Ascending aorta (tissue), 2 donors: ENCODE measurements at places on chromosomes 12 and 14. TPM values are rescaled to one million over a fixed set of nuclear protein-coding genes. Genes with fewer than 3 reads are reported as not detected.

Gene MYH6
- not detected for total RNA-seq

Gene SDR9C7
- total RNA-seq = not detected

Gene RFX4
- not detected for total RNA-seq

Gene NRXN3
- total RNA-seq = 21.0 TPM

Gene ACRBP
- total RNA-seq = 10.6 TPM

DNA sequence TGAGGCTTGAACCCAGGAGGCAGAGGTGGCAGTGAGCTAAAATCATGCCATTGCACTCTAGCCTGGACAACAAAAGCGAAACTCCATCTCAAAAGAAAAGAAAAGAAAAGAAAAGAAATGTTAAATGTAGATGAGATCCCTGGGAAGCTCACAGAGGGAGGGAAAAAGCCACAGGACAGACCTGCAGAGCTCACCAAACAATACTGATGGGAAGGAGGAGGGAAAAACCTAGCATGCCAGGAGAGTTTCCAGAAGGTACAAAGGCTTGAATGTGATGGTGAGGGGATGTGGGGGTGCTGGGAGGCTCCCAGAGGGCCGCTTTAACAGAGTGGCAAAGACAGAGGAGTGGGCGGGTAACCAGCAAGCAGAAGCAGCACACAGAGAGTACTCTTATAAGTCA is 72.3 kb downstream of the PTPN21 start:
- no peak for DNase-seq
- H3K4me1 ChIP-seq = no peaks in the 10 kb centered on the region
- no peak overlapping the region for H3K4me3 ChIP-seq

DNA sequence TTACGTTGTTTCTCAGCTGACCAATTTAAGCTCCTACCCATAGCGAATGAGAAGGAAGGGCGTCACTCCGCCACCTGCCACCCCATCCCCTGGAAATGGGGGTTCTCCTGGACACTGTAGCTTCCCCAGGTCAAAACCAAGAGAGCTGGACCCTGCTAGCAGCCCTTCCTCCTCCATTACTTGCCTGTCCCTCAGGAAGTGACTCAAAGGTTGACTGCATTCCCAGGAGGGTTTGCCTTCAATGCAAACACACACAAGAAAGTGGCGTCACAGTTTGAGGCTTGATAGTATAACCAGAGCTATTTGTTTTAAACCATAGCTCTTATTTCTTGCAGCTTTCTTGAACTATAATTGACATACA is 79.1 kb downstream of the KCNK13 start:
- no peaks in the 10 kb centered on the region for H3K27me3 ChIP-seq
- H3K4me1 ChIP-seq = no peaks in the 10 kb centered on the region
- no peak overlapping the region for H3K27ac ChIP-seq
- H3K36me3 ChIP-seq = no peaks in the 10 kb centered on the region
- H3K4me3 ChIP-seq = no peak overlapping the region

DNA sequence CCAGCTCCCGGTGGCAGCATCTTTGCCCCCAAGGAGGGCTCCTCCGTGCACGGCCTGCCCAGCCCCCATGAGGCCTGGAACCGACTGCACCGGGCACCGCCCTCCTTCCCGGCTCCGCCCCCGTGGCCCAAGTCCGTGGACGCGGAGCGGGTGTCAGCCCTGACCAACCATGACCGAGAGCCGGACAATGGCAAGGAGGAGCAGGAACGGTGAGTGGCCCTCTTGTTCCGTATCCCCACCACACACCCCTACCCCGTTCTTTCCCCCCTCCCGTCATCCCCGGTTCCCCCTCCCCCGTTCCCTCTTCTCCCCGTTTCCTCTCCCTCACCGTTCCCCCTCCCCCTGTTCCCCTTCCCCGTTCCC is 28.3 kb downstream of the LRCOL1 start:
- no peaks in the 10 kb centered on the region for H3K4me1 ChIP-seq
- DNase-seq = no peak
- H3K4me3 ChIP-seq = no peak overlapping the region
- no peaks in the 10 kb centered on the region for H3K27me3 ChIP-seq

GRCh38 chr12:62971769-62972525 is 37.0 kb upstream of the PPM1H start:
- DNase-seq = no peak
- H3K4me3 ChIP-seq = no peak overlapping the region
- peaks cover 5% of the 10 kb centered on the region for H3K4me1 ChIP-seq

DNA sequence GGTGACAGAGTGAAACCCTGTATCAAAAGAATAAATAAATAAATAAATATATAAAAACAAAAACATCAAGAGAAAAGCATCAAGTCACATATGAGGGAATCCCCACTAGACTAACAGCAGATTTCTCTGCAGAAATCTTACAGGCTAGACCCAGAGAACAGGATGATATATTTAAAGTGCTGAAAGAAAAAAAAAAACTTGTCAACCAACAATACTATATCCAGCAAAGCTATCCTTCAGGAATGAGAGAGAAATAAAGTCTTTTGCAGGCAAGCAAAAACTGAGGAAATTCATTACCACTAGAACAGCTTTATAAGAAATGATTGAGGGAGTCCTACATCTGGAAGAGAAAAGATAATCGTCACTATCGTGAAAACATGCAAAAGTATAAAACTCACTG is 6.4 kb upstream of the SFSWAP start:
- H3K36me3 ChIP-seq = no peaks in the 10 kb centered on the region
- no peak overlapping the region for H3K27ac ChIP-seq
- no peak for DNase-seq
- no peaks in the 10 kb centered on the region for H3K27me3 ChIP-seq
- H3K4me1 ChIP-seq = no peaks in the 10 kb centered on the region

DNA sequence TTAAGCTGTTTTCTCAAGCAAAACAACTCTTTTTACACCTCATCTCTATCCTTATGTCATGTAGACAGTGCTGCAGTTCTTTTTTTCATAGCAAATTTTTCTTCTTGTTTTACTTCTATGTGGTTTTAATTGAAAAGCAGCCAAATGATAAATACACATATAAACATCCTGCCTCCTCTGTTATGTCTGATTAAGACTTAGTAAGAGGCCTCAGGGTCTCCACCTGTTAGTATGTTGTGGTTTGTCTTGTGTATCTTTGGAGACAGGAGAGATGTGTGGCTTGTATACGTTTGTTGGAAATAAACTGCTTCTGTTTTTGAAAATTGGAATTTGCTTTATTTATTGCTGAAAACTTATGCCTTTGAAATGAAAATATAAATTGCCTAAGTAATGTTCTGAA is 32.0 kb downstream of the PEX5 start:
- no peak overlapping the region for H3K27ac ChIP-seq
- no peaks in the 10 kb centered on the region for H3K4me1 ChIP-seq
- no peak overlapping the region for H3K4me3 ChIP-seq
- no peaks in the 10 kb centered on the region for H3K27me3 ChIP-seq

DNA sequence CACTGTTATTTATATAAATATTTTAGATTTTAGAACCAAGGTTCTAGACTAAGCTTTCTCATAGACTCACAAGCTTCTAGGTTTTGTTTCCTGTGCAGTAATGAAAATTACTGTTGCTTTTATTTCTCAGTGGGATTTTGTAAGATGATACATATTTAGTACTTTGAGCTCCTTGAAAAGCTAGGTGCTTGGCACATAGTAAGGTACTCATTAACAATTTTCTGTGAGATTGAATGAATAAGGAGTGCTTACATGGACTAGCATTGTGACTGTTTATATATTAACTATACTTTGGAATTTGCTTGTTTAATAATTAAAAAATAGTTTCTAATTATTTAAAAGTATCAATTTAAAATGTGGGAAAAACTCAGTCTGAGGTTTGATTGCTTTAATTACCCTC is 85.7 kb downstream of the MIA2 start:
- peaks cover 24% of the 10 kb centered on the region for H3K36me3 ChIP-seq
- H3K4me1 ChIP-seq = no peaks in the 10 kb centered on the region
- no peak for DNase-seq
- no peak overlapping the region for H3K27ac ChIP-seq
